ENCODE measurements at places on chromosomes 7 and 10.

DNA sequence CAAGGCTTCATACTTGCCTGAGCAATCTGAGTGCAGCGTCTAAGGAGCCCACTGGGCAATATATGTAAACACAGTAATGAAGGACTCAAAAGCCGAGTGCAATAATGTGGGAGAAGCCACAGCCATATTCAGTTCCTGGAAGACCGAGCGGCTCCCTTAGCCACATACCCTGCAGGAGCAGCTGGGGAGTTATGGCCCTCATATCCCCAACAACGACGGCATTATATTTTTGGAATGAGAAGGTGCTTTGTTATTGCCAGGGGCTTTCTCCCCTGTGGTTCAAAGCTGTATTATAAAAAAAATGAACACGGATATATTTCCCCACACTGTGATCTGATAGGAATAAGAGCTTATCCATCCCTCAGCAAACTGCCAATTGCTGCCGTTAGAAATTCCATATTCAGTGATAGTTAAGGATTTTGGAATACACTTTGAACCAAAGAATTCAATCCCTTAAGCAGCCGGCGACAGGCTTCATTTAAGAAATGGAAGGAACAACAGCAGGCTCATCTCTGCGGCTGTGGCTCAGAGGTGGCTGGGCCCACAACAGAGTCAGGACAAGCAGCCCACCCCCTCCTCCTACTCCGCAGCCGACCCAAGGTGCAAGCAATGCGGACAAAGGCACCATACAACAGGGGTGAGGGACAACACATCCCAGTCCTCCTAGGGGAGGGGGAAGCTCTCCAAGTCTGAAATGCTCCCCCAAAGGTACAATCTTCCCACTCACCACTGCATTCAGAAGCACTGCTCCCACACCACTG lies 77.2 kb downstream of the TNS3 start:
- no peak for DNase-seq

- DNase-seq, result no peak
These were observed 76.2 kb downstream of the SFMBT2 start for GRCh38 chr10:7334642-7334964.

DNA sequence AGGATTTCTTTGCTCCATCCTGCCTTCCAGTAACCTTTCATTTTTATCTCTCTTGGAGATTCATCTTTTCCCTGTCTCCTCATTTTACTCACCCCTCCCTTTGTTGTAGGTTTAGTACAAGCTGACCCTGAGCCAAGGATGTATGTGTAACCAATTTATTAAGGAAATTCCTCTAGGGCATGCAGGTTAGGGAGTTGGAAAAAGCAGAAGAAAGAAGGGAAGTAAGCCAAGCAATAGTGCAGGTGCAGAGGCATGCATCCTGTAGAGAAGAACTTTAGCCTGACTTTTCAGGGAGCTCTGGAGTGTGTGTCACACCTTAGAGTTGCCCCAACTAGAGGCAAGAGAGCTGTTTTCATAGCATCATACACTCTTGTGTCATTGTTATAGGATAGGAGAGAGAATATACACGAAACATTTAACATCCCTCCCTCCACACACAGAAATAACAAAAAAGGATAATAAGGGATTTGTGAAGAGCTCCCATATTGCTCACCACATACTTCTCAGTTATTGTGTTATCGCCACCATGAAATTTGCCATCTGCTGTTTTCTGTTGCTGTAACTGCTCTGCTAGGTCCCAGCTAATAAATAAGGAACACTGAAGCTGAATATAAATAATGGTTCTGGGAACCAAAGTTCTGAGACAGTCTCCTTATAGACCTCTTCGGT lies 21.8 kb upstream of the SEMA3C start:
- no peak for DNase-seq

DNA sequence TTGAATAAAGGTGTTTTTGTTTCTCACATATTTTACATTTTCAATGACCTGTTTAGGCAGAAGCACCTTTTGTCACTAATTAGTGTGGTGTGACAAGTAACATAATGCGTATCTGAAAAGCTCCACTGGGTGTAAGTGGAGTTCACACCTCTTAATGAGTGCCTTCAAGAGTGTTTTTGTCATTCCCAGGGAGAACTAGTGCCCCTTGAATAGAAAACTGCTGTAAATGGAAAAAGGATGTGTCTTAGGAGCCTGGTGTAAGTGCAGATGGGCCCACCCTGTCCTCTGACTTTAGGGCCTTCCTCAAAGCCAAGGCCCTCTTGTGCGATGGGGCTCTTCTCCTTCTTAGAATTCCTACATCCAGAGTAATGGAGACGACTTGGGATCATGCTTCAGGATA lies 170.0 kb downstream of the MGMT start:
- no peak for DNase-seq

- DNase-seq, result no peak
These were observed 282.6 kb downstream of the SKIDA1 start for GRCh38 chr10:21242915-21243314.

DNA sequence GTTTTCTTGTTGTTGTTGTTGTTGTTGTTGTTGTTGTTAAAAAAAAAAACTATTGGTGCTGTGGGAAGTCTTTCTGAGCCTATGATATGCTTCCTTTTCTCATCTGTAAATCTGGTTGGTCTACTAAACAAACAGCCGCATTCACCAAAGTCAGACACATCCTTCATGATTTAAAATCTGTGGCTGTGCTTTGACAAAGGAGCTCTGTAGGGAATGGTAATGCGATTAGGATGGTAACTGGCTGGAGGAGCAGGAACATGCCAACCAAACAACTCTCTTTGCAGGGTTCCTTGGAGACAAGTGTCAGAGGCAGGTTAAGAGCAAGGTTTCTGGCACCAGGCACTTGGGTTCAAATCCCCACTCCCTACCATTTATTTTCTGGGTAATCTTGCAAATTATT lies 14.9 kb upstream of the SP4 start:
- no peak for DNase-seq

- DNase-seq, result no peak
These were observed 331.5 kb upstream of the NPVF start for GRCh38 chr7:25559581-25560367.

DNA sequence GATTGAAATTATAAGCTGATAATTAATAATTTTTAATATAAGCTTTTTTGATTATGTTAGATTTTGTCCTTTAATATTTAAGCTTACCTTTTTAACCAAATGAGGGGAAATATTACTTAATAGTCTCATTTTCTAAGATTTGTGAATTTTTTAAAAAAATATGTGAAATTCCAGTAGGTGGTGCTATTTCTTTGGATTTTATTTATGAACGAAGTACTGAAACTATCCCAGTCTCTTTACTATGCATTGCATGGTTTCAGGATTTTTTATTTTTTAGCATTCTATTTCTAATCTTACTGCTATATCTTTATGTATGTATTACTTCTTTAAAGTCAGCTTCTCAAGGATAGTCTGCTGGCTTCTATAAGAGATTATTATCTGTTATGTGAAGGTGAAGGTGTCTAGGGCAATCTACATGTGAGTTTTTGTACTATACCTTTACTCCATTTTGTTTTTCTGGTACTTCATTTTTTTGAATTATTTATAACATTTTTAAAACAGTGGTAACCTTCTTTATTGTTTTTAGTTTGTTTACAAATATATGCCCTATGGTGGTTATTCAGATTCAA lies 78.3 kb downstream of the ATRNL1 start:
- no peak for DNase-seq

DNA sequence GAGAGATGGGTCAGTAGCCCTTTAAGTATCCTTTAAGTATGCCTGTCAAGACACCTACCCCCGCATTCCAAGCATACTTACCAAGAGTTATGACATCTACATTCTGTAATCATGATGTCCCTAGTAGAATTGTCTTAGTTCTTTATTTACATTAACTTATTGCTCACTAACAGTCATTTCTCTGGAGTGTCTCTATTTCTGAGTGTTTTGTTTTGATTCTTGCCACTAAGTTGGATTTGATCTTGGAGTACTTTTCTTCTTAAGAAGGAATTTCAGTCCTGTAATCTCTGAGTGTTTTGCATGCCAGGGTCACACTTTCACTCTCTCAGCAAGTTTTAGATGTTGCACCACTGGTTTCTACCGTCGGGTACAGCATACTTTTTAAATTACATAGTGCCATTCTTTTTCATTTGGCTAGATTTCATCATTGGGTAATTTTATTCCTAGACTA lies 1053.9 kb downstream of the KCNMA1 start:
- DNase-seq, result no peak

- no peak for DNase-seq
These were observed 17.3 kb upstream of the CSGALNACT2 start for GRCh38 chr10:43120929-43121314.

DNA sequence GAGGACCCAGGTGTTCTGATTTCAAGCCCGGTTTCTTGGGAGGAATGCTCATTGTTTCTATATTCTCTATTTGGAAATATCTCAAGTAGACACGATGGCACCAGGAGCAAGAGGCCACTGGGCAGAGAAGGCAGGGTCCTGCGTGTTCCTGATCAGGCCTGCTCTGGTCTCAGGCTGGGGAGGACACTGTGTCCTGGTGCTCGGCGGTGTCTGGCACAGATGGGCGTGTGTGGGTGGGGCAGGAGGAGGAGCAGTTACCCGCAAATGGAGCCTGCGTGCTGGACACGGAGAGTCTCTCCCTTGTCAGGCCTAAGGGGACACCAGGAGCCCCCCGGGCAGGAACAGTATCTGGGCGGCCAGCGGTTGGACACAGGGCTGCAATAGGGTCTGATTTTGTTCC lies 25.9 kb upstream of the GOLGA7B start:
- no peak for DNase-seq

DNA sequence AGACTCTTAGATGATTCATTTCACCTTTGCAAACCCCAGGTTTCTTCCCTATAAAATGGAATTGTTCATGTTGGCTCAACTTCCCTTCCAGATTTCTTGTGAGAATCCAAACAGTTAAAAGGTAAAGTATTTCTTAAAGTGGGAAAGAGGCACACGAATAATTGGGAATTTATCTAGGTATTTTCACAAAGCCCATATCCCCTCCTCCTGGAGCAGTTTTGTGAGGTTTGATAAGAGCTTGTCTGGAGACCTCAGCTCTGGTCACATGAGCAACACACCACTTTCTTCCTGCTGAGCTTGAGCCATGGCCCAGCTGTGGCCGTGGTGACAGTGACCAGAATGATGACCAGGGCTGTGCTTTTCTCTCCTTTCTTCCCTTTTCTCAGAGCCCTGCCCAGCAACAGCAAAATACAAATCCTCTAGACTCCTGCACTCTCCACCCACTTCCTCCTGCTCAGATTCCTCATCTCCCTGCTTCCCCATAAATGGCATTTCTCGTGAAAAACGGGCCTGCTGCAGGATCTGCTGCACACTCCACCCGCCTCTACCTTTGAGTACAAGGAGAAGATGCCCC lies 87.7 kb downstream of the PIK3CG start:
- DNase-seq, result no peak

- DNase-seq, result no peak
These were observed 14.1 kb downstream of the TRPV6 start for GRCh38 chr7:142871260-142872105.

DNA sequence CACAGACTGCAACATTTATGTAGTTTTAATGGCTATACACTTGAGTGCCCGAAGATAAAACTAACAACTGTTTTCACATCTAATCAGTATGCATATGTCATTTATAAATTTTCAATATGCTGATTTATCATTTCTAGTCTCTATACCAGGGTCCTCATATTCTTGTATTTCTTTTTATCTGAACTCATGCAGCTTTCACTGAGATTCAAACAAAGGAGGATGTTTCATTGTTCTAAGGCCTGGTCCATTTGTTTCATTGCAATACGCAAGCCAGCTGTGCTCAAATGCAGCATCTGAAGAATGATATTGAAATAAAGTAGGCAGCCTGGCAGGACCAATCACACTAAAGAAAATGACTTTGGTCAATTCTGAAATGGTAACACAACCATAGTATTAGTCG lies 31.7 kb downstream of the MAGI2 start:
- no peak for DNase-seq

DNA sequence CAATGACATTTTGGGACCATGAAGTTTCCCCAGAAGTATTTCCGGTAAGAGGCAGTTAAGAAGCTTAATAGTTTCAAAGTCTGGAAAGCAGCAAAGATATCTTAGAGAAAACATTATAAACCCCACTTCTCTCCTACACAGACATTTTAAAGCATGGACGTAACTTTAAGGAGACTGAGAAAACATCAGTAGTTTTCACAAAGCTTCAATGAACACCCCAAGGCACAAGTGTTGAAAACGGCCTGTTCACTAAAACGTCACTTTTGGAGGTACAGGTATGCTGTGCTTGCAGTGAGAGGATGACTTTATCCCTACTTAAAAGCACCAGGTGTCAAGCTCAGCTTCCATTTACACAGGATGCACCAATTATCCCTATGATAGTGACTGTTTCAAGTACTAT lies 25.0 kb downstream of the NCOA4 start:
- no peak for DNase-seq

DNA sequence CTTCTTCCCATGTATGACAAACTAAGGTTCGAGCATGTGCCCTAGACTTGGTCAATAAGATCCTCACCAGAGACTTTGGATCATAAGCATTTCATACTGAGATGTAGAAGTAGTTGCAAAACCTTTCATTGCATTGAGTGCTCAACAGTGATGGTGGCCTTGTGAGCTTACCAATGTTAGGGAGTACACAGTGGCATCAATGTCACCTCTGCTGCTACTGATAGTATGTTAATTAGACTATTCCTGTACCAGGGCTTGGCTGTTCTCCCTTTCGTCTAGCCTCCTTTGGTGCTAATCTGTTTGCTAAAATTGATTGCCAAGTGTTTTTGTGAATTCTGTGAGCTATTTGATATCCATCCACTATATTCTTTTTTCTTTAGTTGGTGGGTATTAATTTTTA lies 264.5 kb upstream of the SEMA3C start:
- no peak for DNase-seq

GRCh38 chr7:139047970-139048369 lies 12.1 kb upstream of the ZC3HAV1L start:
- DNase-seq, result no peak

DNA sequence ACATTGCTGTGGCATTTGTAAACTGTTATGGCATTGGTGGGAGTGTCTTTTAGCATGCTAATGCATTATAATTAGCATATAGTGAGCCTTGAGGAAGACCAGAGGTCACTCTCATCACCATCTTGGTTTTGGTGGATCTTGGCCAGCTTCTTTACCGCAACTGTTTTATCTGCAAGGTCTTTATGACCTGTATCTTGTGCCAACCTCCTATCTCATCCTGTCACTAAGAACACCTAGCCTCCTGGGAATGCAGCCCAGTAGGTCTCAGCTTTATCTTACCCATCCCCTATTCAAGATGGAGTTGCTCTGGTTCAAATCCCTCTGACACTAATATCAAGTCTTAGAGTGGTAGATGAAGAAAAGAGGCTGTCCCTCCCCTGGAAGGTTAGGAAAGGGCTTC lies 506.2 kb downstream of the GALNT17 start:
- DNase-seq, result no peak

GRCh38 chr7:125383324-125383723 lies 453.7 kb upstream of the POT1 start:
- DNase-seq, result no peak

DNA sequence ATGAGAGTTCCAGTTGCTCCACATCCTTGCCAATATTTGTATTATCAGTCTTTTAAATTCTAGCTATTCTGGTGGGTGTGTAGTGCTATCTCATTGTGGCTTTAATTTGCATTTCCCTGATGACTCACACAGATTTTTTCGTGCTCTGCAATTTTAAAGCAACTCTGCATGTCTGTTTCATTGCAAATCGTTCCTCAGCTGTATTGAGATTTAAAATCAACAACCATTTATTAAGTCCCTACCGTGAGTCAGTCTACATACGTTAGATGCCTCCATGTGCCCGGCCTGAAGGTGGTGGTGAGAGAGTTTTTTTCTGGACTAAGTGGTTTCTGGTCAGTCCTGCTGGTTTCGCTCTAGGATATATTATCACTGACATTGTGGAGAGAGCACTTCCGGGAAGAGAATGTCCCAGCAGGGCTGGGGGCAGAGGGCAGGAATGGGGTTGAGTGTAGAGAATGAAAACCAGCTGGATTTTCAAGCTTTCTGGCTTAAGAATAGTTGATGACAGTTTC lies 8.4 kb upstream of the HYCC1 start:
- no peak for DNase-seq
